ENCODE measurements at places on chromosomes 4 and X. TPM values are rescaled to one million over a fixed set of nuclear protein-coding genes. Genes with fewer than 3 reads are reported as not detected.

DNA sequence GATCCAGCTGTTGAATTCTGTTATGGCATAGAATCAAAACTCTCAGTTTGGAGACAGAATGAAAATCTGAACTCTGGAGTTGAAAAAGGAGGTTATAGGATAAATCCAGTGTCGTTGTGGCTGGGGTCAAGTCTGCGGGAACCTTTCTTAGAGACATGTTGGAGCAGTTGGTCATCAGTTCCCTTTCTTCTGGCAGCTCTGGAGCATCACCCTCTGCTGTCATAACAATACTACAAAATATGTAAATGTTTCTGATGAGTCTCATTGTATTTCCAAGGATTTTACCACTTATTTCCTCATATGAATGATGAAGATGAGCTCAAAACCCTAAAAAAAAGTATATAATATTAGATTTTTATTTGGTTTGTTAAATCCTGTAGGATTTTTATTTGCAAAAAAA lies 7.5 kb downstream of the TLR10 start:
- H3K27ac ChIP-seq = no peak overlapping the region
- no peaks in the 10 kb centered on the region for H3K27me3 ChIP-seq
- H3K4me3 ChIP-seq = no peak overlapping the region
- H3K36me3 ChIP-seq = no peaks in the 10 kb centered on the region
- H3K4me1 ChIP-seq = no peaks in the 10 kb centered on the region
- no peak for DNase-seq

DNA sequence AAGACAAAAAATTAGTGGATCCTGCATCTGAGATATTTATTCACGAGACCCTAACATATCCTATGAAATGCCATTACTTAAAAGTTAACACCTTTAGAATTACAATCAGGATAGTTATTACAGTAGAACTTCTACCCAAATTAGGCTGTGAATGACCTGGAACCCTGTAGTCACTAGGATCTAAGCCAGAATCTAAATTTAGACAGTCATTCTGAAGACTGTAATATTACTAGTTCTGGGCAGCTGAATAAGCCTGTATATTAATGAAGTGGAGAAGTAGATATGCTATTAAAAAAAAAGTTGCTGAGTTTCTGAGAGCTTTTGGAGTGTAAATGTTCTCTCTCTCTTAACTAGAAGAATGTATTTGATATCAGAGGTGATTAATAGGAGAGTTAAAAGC lies 67.0 kb downstream of the FAM13A start:
- no peak overlapping the region for H3K27ac ChIP-seq
- no peak overlapping the region for H3K4me3 ChIP-seq
- no peaks in the 10 kb centered on the region for H3K4me1 ChIP-seq

GRCh38 chr4:156962528-156962974 lies 9.0 kb downstream of the PDGFC start:
- H3K36me3 ChIP-seq = no peaks in the 10 kb centered on the region
- DNase-seq = no peak
- no peak overlapping the region for H3K4me3 ChIP-seq
- H3K27ac ChIP-seq = no peak overlapping the region
- H3K27me3 ChIP-seq = peaks cover 2% of the 10 kb centered on the region

DNA sequence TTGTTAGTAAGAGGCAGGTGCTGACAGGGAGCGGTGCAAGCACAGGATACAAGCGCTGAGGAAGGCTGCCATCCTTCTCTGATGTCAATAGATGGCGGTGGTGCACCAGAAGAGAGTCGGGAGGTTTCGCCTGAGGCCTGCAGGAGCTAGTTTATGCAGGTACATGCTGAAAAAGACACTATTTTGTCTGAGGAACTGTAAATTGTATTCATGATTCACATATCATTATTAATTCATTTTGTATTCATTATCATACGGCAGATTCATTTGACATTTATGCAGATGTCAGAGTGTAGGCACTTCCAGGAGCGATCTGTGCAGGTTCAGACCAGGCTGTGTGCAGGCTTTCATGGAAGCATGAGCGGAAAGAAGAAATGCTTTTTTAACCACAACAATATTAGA lies 824.0 kb downstream of the STIM2 start:
- peaks cover 8% of the 10 kb centered on the region for H3K4me1 ChIP-seq
- peak; percentile 68 for DNase-seq
- H3K27me3 ChIP-seq = no peaks in the 10 kb centered on the region
- no peaks in the 10 kb centered on the region for H3K36me3 ChIP-seq
- no peak overlapping the region for H3K4me3 ChIP-seq

DNA sequence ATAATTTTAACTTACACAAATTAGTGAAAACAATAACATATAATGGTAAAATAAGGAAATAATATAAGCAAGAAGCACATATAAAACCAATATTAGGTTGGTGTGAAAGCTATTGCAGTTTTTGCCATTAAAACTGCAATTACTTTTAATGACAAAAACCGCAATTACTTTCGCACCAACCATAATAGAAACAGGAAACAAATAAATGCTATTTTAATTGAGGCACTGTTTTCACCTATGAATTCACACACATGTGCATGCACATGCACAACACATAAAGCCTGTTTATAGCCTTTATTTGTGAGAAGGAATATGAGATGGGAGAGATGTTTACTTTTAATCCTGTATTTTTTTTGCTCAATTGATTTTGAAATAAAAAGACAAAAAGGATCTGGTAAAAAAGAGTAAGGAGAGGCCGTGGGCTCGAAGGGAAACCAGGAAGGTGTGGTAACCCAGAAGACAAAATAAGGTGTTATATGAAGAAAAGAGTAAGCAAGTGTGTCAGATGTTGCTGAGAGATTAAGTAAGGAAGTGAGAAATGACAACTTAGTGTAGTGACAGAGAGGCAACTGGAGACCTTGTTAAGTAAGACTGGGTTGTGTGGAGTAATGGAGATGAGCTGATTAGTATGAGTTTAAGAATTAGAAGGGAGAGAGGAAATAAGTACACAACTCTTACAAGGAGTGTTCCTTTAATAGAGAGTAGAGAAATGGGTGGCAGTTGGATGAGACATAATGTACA lies 69.0 kb downstream of the KLHL13 start:
- H3K4me1 ChIP-seq = no peaks in the 10 kb centered on the region
- no peaks in the 10 kb centered on the region for H3K36me3 ChIP-seq
- H3K27me3 ChIP-seq = no peaks in the 10 kb centered on the region
- no peak overlapping the region for H3K4me3 ChIP-seq
- no peak for DNase-seq

- no peak for DNase-seq
Observed at GRCh38 chr4:99043346-99043745, 45.2 kb downstream of the ADH5 start.

DNA sequence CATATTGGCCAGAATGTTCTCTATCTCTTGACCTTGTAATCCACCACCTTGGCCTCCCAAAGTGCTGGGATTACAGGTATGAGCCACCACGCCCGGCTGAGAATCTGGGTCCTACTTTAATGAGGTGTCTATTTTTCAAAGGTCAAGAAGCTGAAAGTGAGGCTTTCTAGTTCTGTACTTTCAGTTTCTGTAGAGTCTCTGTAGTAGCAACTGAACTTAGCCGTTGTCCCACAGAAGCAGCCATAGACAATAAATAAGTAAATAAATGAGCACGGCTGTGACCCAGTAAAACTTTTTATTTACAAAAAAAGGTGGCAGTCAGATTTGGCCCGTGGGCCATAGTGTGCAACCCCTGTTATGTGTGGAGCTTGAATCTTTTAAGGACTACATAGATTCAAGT lies 92.0 kb downstream of the FNIP2 start:
- peaks cover 5% of the 10 kb centered on the region for H3K4me1 ChIP-seq
- no peak overlapping the region for H3K27ac ChIP-seq
- no peak overlapping the region for H3K4me3 ChIP-seq
- DNase-seq = no peak
- peaks cover 3% of the 10 kb centered on the region for H3K27me3 ChIP-seq

GRCh38 chrX:110600745-110601310 lies 194.8 kb downstream of the CHRDL1 start:
- H3K27me3 ChIP-seq = peaks cover 2% of the 10 kb centered on the region
- H3K4me1 ChIP-seq = peaks cover 4% of the 10 kb centered on the region
- peaks cover 9% of the 10 kb centered on the region for H3K36me3 ChIP-seq
- no peak overlapping the region for H3K4me3 ChIP-seq

DNA sequence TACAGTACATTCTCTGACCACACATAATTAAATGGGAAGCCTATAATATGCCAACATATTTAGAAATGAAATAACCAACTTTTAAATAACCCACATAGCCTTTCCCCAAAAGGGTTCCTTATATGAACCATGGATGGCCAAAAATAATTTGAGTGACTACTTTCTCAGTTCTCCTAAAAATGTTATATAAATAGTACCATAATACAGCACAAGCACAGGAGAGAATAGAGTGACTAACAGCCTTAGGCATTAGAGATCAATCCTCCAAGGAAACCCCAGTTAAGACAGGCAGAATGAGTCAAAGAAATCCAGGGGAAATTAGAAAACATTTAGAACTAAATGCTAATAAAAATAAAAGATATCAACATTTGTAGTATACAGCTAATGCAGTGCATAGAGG lies 50.2 kb downstream of the ANKRD17 start:
- no peak for DNase-seq
- no peak overlapping the region for H3K4me3 ChIP-seq
- no peaks in the 10 kb centered on the region for H3K36me3 ChIP-seq
- H3K27me3 ChIP-seq = peaks cover 4% of the 10 kb centered on the region
- H3K4me1 ChIP-seq = peaks cover 3% of the 10 kb centered on the region
- H3K27ac ChIP-seq = no peak overlapping the region

DNA sequence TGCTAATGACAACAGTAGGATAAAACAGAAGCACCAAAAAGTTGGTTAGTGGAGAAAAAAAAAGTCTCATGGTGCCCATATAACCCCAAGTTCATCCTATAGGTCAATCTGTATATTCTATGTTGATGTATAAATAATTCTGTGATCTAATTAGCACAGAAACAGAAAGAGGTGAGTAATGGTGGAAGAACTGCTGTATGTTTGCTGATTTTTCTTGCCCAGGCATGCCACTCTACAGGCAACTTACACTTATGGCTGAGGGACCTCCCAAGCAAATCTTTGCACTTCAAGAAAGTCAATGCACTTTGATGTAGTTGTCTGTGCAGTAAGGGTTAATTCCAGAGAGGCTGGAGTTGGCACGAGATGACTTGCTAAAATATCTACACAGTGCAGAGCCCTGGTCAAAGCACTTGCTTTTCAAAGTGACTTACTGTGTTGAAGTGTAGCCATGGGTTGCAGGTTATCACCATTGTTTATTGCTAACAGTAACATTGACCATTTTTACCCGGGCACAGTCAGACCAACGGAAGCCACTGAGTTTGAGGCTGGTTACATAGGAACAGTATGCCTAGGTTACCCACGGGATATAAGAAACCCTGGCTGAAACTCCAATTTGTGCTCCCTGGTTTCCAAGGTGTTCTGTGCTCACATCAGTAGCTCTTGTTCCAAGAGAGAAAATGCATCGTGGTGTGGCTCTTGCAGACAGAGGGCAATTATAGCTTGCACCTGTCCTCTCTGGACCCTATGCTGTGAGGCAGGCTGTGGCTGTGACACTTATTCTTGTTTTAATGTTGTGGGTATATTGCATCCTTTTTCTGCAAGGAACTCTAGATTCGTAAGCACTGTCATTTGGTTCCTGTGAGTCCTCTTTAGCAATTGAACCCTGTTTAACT lies 141.3 kb upstream of the FTHL17 start:
- no peak for DNase-seq
- H3K27ac ChIP-seq = peak overlapping the region; percentile 2
- H3K4me3 ChIP-seq = no peak overlapping the region
- H3K27me3 ChIP-seq = no peaks in the 10 kb centered on the region

GRCh38 chrX:20743046-20743445 lies 476.3 kb upstream of the RPS6KA3 start:
- no peaks in the 10 kb centered on the region for H3K36me3 ChIP-seq
- no peak for DNase-seq
- no peaks in the 10 kb centered on the region for H3K4me1 ChIP-seq
- peaks cover 2% of the 10 kb centered on the region for H3K27me3 ChIP-seq
- H3K27ac ChIP-seq = no peak overlapping the region

GRCh38 chr4:14167876-14168510 lies 540.5 kb upstream of the BOD1L1 start:
- no peak overlapping the region for H3K4me3 ChIP-seq
- H3K4me1 ChIP-seq = peaks cover 10% of the 10 kb centered on the region
- peaks cover 3% of the 10 kb centered on the region for H3K27me3 ChIP-seq
- H3K27ac ChIP-seq = no peak overlapping the region
- DNase-seq = no peak
- no peaks in the 10 kb centered on the region for H3K36me3 ChIP-seq

DNA sequence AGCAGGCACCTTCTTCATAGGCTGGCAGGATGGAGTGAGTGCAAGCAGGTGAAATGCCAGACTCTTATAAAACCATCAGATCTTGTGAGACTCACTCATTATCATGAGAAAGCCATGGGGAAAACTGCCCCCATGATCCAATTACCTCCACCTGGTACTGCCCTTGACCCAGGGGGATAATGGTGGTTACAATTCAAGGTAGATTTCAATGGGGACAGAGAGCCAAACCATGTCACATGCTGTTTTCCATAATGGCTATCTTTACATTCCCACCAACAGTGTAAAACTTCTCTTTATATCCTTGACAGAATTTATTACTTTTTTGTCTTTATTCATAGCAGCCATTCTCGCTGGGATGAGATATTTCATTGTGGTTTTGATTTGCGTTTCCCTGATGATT lies 663.0 kb upstream of the AGA start:
- H3K27me3 ChIP-seq = no peaks in the 10 kb centered on the region
- H3K36me3 ChIP-seq = no peaks in the 10 kb centered on the region
- no peak for DNase-seq

DNA sequence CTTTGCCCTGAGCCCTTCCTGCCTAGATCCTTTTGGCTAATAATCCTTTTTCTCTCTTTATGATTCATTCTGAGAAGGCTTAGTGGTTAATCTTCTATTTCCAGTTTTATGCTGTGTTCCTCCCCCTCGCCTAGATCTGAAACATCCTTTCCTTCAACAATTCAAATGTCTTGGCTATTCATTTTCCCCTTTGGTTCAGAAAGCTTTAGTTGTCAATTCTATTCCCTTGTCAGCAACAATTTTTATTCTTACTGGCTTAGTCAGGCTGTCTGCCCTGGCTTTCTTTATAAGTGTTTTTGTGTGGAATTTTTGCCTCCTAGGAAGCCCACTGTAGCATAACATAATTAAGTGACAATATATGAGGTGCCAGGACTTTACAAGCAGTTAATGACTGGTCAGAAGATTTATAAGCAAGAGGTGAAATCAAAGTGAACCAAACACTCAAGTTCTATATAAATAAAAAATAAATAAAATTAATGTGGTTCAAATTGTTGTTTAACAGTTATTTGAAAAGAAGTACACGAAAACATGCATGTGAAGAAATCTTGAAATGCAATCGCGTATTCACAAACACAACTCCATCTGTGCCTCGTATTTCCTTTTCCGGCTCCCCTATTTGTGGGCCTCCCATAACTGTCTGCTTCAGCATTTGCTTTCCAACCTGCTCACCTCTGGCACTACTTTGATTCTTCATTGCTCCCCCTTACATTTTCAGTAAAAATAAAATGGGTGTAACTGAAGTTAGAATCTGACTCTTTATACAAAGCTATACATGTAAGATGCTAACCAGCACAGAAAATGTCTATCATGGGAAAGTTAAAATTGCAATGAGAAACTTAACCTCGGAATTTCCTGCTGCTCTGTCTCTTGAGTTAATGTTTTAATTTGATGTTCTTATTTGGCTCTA lies 235.4 kb downstream of the SPRY1 start:
- H3K4me1 ChIP-seq = no peaks in the 10 kb centered on the region
- H3K4me3 ChIP-seq = no peak overlapping the region
- no peaks in the 10 kb centered on the region for H3K27me3 ChIP-seq
- H3K36me3 ChIP-seq = no peaks in the 10 kb centered on the region

DRD5 gene
- total RNA-seq = not detected

BMPR1B gene
- 2.4 TPM for total RNA-seq

SORCS2 gene
- total RNA-seq = 29.5 TPM

SRPK3 gene
- total RNA-seq = not detected

TCEAL5 gene
- total RNA-seq = 8.7 TPM

MAGEB2 gene
- total RNA-seq = not detected

GPR119 gene
- not detected for total RNA-seq

CTAG1A gene
- not detected for total RNA-seq
